ENCODE measurements at places on chromosomes 1 and 21. TPM values are rescaled to one million over a fixed set of nuclear protein-coding genes. Genes with fewer than 3 reads are reported as not detected.

DNA sequence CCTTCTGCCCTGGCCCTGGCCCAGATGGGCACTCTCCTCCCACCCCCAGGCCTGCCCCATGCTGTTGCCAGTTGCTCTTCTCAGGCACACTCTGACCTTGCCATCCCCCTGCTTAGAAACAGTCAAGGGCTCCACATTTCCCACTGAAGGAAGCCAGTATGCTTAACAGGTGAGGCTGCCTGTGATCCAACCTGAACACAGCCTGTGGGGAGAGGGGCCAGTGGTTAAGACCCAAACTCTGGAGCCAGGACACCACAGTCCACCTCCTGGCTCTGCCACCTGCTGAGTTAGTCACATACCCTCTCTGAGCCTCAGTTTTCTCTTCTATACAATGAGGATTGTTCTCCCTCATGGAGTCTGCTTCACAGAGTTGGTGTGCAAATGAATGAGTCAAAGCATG, 526.9 kb downstream of the MATN1 start:
- DNase-seq: no peak

The CALML6 gene
- 1.0 TPM for total RNA-seq

DNA sequence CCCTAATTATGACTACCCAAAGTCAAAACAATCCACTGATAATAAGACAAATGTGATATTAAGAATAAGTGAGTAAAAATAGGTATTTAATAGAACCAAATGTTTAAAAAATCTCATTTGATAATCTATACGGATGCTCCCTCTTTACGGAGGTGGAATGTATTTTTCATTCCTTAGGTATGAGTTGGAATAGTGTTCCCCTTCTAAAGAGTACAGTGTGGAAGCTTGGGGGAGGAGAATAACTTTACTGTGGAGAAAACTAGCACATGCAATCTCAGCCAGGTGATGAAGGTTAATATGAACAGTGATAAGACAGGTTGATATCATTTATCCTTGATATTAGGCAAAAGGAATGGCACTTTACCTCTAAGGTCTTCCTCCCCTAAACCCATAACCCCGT, 74.6 kb downstream of the GPR88 start:
- no peak for DNase-seq

The MCOLN3 gene
- total RNA-seq: 0.14 TPM

- no peak for DNase-seq
Observed at GRCh38 chr1:216896146-216896545, 172.9 kb upstream of the ESRRG start.

DNA sequence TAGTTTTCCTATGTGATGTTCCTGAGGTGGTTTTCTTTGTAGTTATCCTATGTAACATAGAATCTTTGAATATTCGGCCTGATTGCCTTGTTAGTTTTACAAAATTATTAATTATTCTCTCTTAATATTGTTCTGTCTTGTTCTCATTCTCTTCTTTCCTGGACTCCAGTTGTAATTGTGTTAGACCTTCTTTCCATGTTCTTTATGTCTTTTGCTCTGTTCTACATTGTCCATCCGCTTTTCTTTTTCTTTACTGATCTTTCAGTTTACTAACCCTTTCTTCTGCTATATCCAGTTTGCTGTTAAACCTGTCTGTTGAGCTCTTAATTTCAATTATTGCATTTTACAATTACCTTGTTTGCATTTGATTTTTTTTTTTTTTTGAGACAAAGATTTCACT, 89.3 kb downstream of the PEX14 start:
- DNase-seq: no peak

GRCh38 chr21:35420656-35421055, 371.6 kb upstream of the RUNX1 start:
- no peak for DNase-seq

GRCh38 chr21:44057960-44058651, 46.0 kb downstream of the TRAPPC10 start:
- no peak for DNase-seq

DNA sequence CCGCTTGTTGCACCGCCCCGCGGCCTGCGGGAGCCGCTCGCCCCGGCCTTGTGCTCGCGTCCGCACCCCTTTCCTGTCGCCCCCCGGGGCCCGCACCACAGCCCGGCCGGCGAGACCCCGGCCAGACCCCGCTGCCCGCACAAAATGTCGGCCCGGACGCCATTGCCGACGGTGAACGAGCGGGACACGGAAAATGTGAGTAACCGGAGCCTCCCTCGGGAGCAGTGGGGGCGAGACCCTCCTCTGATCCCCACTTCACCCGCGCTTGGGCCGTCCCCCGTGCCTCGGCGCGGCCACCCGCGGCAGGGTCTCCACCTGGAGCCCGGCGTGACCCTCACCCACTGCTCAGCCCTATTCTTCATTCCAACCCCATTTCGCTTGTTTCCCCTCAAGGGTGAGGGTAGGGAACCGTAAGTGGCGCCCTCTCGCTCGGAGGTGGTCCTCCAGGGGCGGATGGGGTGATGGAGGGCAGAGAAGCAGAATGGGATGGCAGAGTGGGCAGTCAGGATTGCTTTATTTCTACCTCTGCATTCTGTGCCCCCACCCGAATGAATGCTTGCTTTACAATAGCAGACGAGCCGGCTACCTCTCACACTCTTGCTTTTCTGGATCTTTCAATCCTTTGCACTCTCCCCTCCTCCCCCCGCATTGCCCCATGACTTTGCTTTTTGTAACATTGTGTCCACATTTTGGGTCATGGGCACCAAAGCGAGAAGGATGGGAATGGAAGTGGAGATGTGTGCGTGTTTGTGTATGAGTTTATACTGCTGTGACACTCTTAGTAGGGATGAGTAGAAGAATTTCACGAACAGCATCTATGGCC, 954 bp downstream of the MARK1 start:
- no peak for DNase-seq

- no peak for DNase-seq
Observed at GRCh38 chr1:52662645-52663313, 29.8 kb downstream of the SHISAL2A start.

- DNase-seq: no peak
Observed at GRCh38 chr1:54663725-54664124, 22.1 kb downstream of the MROH7 start.

DNA sequence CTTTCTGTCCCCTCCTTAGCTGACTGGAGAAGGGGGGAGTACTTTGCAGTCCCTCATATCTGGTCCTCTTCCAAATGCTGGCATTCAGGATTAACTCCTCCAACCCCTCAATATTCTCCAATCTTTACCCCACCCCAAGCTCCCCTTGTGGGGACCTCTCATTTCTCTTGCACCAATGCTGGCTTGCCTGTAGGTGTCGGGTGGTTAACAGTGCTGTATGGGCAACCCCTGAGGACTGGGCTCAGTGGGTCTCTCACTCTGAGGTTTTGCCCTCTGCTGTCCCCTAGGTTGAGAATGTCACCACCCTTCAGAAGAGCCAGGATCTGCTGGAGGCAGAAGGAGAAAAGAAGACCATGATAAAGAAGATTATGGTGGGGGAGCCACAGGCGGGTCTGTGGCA, 27.0 kb downstream of the MROH7 start:
- DNase-seq: no peak

The AJAP1 gene
- 1.9 TPM for total RNA-seq

- no peak for DNase-seq
Observed at GRCh38 chr1:228803421-228803820, 68.1 kb downstream of the RHOU start.

- no peak for DNase-seq
Observed at GRCh38 chr1:79322511-79323027, 316.0 kb upstream of the ADGRL4 start.

DNA sequence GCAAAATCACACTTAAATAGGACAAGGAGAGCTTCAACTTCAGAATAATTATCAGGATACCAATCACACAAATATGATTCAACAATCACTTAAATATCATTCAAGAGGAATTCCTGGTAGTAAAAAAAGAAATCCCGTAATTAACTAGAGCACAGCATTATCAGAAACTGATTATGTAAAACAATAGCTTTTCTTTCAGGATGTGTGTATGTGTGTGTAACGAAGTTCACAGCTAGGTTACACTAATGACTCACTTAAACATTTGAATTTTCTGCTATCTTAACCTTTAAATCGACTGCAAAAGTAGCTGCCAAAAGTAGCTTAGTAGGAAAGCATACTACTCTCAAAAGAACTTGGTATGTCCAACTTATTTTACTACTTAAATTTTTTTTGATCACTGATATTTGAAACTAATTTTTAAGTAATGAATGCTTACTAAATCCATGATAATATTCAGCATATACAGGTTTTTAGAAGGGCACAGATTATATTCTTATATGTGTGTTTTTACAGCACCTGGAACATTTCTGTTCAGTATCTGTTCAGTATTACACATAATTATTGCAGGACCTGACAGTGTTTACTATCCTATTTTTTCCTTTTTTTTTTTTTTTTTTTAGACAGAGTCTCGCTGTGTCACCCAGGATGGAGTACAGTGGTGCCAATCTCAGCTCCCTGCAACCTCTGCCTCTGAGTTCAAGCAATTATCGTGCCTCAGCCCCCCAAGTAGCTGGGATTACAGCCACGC, 4.2 kb downstream of the RERE start:
- no peak for DNase-seq

DNA sequence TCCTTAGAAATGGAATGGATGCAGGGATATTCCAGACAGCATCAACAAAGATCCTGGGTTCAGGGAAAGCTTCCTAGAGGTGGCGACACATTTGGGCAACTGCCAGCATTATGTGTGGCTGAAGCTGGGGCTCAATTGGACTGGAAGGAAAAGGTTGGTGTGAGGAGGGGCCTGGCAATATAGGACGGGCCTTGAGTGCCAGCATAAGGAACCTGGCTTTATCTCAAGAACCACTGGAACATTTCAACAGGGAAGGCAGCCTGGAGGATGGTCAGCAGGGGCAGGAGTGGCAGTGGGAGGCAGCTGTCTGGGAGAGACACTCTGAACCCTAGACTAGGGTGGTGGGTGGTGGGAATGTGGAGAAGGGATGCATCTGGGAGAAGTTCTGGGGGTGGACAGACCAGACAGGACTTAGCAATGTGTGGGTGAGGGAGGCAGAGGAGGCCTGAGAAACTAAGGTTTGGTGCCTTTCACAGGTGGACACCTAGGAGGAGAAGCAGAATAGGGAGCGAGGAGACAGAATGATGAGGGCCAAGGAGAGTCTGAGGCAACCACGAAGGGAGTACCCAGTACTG, 3.5 kb downstream of the SH3BGRL3 start:
- DNase-seq: no peak

GRCh38 chr1:93716941-93717368, 35.3 kb upstream of the BCAR3 start:
- DNase-seq: no peak

The ZMYND12 gene
- total RNA-seq: 0.76 TPM

DNA sequence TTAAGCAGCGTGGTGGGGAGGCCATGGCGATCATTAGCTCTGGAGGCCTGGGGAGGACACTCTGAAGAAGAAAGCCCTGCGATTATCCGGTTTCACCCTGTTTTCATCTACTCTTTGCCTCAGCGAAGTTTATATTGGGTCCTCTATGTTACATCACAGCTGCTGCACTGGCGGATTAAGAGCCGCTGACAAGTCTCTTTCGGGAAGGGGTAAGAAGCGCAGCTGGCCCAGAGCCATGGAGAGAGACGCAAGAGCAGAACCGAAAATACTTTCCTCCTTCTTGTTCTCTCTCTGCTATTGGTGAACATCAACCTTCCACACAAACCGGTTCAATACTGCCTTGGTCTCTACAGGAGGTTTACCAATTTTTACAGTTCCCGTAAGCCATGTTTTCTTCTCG, 291.5 kb downstream of the FAM72C start:
- no peak for DNase-seq

The SAMSN1 gene
- 47.0 TPM for total RNA-seq

- DNase-seq: no peak
Observed at GRCh38 chr1:168958562-168959289, 147.8 kb upstream of the ATP1B1 start.

The FRRS1 gene
- total RNA-seq: 0.61 TPM

DNA sequence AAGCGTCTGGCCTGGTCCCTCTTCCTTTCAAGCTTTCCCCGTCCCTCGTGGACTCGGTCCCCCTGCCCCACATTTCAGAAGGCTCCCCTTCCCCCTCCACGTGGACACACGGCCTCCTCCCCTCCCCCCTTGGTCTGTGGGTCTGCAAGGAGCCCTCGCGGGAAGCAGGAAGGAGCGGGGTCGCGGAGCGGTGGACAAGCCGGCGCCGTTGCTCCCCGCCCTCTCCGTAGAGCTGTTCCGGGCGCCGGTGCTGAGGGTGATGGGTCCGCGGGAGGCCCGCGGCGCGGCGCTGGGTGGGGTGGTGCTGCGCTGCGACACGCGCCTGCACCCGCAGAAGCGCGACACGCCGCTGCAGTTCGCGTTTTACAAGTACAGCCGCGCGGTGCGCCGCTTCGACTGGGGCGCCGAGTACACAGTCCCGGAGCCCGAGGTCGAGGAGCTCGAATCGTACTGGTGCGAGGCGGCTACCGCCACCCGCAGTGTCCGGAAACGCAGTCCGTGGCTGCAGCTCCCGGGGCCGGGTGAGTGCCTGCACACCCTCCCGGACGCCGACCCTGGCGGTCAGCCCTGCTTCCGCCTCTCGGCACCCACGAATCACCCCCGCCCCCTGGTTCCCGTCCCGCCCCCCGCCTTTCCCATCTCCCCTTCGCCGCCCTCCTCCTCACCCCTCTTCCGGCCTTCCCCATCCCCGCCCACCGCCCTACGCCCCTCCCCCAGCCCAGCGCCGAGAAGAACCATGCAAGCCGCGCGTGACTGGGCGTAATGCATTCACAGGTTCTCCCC, 5.3 kb downstream of the FCRLB start:
- DNase-seq: peak; percentile 86

DNA sequence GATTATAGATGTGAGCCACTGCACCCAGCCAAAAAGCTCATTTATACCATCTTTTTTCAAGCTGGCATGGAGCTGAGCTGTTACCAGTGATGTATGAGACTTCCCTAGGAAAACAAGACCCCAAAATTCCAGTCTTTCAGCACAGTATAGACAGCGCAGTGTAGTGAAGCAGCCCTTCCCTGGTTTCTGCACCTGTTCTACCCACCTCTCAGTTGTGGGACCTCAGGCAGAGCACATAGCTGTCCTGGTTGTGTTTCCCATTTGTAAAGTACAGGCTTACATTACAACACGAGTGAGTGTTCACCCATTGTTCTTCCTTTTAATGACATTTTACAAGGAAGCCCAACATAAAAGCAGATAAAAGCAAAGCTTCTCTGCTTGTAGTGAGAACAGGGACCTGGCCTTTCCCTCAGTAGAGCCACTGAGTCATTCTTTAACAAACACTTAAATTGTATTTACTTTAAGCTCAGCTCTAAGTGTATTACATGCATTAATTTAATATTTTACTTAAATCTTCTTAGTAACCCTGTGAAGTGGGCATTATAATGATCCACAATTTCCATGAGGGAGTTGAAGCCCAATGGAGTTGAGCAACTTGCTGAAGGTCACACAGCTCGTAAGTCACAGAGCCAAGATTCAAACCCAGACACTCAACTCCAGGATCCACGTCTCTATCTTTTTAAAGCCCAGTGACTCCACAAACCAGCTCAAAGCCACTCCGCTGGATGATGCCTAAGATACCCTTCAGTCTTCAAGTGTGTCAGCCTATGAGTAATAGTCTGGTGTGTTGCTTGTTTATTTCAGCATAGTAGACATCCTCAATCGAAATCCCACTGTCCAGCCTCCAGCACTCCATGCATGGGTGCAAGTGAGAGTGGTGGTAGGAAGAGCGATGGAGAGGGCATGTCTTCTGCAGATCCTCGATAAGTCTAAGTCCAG, 40.5 kb upstream of the CAPZB start:
- DNase-seq: no peak

GRCh38 chr1:52028328-52028727, 5.3 kb downstream of the KTI12 start:
- DNase-seq: no peak

The KCNJ9 gene
- not detected for total RNA-seq
